Activated naive CD8-positive, alpha-beta T cell treated with anti-CD3 and anti-CD28 coated beads, Interleukin-2, amount 10 ng/mL, durations not matched to agents 7 days and 5 days (primary cell): ENCODE measurements at places on chromosomes 1 and 21. TPM values are rescaled to one million over a fixed set of nuclear protein-coding genes. Genes with fewer than 3 reads are reported as not detected.
A peak's percentile ranks its signal among the peaks of the same experiment; 100 is the strongest.

The LRRIQ3 gene
- 1.7 TPM for total RNA-seq

GRCh38 chr21:25330266-25330665 lies 277.0 kb downstream of the MRPL39 start:
- no peak overlapping the region for H3K4me3 ChIP-seq
- no peak overlapping the region for H3K27ac ChIP-seq
- H3K4me1 ChIP-seq: no peaks in the 10 kb centered on the region
- H3K27me3 ChIP-seq: peaks cover 4% of the 10 kb centered on the region
- H3K36me3 ChIP-seq: no peaks in the 10 kb centered on the region

- H3K4me1 ChIP-seq: peaks cover 25% of the 10 kb centered on the region
- H3K27me3 ChIP-seq: peaks cover 14% of the 10 kb centered on the region
Observed at GRCh38 chr21:34887105-34887442, 162.0 kb downstream of the RUNX1 start.

GRCh38 chr1:110393286-110393685 lies 2.5 kb upstream of the SLC16A4 start:
- no peak for DNase-seq
- peaks cover 6% of the 10 kb centered on the region for H3K4me1 ChIP-seq
- no peak overlapping the region for H3K27ac ChIP-seq
- H3K27me3 ChIP-seq: no peaks in the 10 kb centered on the region
- peaks cover 17% of the 10 kb centered on the region for H3K36me3 ChIP-seq
- H3K4me3 ChIP-seq: no peak overlapping the region

The PGLYRP4 gene
- not detected for total RNA-seq

DNA sequence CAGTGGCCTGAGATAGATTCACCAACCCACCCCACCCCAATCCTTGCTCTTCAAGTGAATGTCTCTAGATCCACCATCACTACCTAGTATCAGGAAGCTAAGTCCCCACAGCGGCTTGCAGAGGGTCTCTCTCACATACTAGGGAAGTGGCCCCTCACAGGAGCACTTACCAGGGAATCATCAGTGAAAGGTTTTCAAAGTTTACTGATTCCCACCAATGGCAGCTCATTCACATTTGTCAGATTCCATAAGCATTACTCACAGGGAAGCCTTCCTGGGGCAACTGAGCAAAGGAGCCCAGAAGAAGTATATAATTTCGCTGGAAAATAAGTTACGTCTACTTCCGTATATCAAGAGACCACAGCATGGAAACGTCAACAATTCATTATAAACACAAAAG lies 120.8 kb downstream of the GREM2 start:
- no peak for DNase-seq
- no peak overlapping the region for H3K4me3 ChIP-seq
- H3K36me3 ChIP-seq: no peaks in the 10 kb centered on the region

- H3K4me3 ChIP-seq: no peak overlapping the region
- H3K36me3 ChIP-seq: peaks cover 41% of the 10 kb centered on the region
- H3K27ac ChIP-seq: no peak overlapping the region
- H3K27me3 ChIP-seq: no peaks in the 10 kb centered on the region
- no peak for DNase-seq
Observed at GRCh38 chr1:39317910-39318633, 113.6 kb downstream of the MACF1 start.

The TMEM222 gene
- total RNA-seq: 40.4 TPM

DNA sequence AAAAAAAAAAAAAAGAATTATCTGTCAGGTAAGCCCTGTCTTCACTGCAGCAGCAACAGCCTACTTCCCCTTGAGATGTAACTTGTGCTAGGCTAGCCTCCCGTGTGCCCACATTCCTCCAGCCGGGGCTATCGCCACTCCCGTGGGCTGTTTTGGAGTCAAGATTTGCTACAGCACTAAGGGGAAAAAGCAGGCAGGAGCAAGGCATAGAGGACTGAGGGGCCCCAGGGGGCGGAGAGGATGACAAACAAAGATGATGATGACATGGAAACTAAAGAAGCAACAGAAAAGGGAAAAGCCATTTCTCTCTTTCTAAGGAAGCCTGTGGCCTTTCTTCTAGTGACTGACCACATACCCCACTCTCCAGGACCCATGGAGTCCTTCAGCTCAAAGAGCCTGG lies 1.9 kb downstream of the TNFAIP8L2 start:
- peaks cover 54% of the 10 kb centered on the region for H3K4me1 ChIP-seq
- no peaks in the 10 kb centered on the region for H3K27me3 ChIP-seq
- peaks cover 34% of the 10 kb centered on the region for H3K36me3 ChIP-seq
- H3K27ac ChIP-seq: peak overlapping the region; percentile 95
- peak overlapping the region; percentile 99 for H3K4me3 ChIP-seq
- no peak for DNase-seq

DNA sequence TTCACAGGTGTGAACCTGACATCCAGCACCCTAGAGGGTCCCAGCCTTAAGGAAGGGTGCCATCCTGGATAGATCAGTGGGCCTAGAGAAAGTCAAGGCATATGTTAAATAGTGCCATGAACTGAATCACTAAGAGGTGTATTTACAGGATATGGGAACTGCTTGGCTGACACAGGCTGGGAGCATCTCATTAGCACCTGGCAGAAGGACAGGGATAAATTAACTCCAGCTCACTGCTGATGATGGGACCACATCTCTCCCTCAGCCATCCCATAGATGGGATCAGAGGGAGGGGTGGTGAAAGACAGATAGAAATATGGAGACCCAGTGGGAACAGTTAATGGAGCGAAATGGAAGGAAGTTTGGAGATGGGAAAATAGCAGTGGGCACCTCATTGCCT lies 122.0 kb downstream of the IGSF21 start:
- no peaks in the 10 kb centered on the region for H3K4me1 ChIP-seq
- H3K27ac ChIP-seq: no peak overlapping the region
- H3K4me3 ChIP-seq: no peak overlapping the region
- no peaks in the 10 kb centered on the region for H3K36me3 ChIP-seq
- H3K27me3 ChIP-seq: no peaks in the 10 kb centered on the region

- DNase-seq: no peak
- H3K4me1 ChIP-seq: no peaks in the 10 kb centered on the region
- H3K4me3 ChIP-seq: no peak overlapping the region
- H3K36me3 ChIP-seq: no peaks in the 10 kb centered on the region
- peaks cover 10% of the 10 kb centered on the region for H3K27me3 ChIP-seq
Observed at GRCh38 chr1:36829066-36829465, 205.2 kb downstream of the GRIK3 start.

DNA sequence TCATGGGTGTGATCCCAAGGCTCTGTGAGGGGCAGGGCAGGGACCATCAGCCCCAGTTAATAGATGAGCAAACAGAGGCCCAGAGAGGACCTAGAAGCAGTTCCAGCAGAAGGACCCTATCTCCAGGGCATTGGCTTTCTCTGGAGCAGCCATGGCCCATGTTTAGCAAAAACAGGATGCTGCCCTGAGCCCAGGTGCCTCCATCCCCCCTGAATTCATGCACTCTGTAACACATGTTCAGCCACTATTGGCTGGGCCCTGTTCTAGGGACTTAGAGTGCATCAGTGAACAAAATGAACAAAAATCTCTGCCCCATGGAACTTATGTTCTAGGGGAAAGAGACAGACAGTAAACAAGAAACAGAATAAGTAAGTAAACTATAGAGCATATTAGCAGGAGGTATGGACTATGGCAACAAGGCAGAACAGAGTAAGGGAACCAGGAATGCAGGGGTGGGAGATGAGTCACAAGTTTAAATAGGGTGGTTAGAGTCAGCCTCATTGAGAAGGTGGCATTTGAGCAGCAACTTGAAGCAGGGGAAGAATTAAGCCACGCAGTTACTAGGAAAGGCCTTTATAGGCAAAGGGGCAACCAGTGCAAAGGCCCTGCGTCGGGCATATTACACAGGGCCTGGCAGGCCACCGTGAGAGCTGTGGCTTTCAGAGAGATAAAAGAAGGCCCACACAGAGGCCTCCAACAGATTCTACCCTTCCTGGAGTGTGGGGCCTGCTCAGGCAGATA lies 185.9 kb upstream of the EDN2 start:
- no peaks in the 10 kb centered on the region for H3K27me3 ChIP-seq
- H3K36me3 ChIP-seq: no peaks in the 10 kb centered on the region
- DNase-seq: no peak
- H3K27ac ChIP-seq: peak overlapping the region; percentile 4
- H3K4me3 ChIP-seq: no peak overlapping the region

DNA sequence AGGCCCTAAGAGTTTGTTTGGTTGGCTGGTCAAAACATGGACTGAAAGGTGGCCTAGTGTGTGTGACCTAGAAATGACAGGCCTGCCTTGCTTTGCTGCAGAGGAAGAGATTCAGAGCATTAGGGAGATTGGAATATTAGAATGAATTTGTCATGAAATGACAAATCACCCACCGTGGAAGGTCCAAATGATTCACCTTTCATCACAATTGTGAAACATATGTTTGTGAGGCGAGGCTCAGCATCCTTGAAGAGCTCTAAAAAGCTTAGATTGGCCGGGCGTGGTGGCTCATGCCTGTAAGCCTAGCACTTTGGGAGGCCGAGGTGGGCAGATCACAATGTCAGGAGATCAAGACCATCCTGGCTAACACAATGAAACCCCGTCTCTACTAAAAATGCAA lies 5.5 kb downstream of the LCE1B start:
- no peak overlapping the region for H3K4me3 ChIP-seq
- DNase-seq: no peak
- no peaks in the 10 kb centered on the region for H3K4me1 ChIP-seq
- no peaks in the 10 kb centered on the region for H3K27me3 ChIP-seq
- no peaks in the 10 kb centered on the region for H3K36me3 ChIP-seq
